Sigmoid colon (tissue), 7 donors: ENCODE measurements at places on chromosomes 3 and 15.

- no peaks in the 10 kb centered on the region for H3K36me3 ChIP-seq
- no peak overlapping the region for H3K27ac ChIP-seq
These were observed 244.2 kb downstream of the TLE3 start for GRCh38 chr15:69853544-69853951.

DNA sequence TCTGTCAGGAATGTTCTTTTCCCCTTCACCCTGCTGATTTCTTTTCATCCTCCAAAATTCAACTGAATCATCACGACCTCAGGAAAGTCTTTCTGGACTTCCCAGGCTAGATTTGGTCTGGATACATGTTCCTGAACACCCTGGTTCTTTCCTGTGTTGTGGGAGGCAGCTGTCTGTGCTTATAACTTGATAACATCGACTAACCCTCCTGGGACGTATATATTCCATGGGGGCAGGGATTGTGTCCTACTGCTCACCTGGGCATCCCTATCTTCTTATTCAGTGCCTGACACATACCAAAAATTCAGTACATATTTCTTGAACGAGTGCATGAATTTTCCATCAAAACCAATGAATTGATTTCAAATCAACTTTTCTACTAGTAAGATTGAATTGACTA lies 47.6 kb upstream of the MEF2A start:
- H3K27me3 ChIP-seq, result no peaks in the 10 kb centered on the region
- no peak overlapping the region for H3K27ac ChIP-seq
- no peaks in the 10 kb centered on the region for H3K36me3 ChIP-seq
- no peak for DNase-seq

GRCh38 chr3:73604451-73604850 lies 20.3 kb downstream of the PDZRN3 start:
- H3K4me3 ChIP-seq, result peak overlapping the region; percentile 14
- DNase-seq, result no peak
- peaks cover 33% of the 10 kb centered on the region for H3K36me3 ChIP-seq
- no peaks in the 10 kb centered on the region for H3K27me3 ChIP-seq

DNA sequence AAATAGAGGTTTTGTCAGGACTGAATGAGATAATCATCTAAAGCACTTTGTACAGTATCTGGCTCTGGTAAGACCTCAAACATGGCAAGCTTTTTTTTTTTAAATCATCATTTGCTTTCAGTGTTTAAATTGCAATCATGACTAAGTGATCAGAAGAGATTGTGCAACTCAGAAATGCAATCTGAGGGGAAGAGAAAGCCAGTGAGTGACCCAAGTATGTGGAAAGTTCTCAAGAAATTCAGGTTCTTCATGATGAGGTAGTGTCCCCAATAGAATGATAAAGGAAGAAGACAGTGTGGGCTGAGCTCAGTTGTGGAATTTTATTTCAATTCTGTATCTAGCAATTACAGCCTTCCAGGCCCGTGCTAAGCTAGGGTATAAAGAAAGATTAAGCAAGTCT lies 132.2 kb upstream of the TBC1D5 start:
- no peak overlapping the region for H3K27ac ChIP-seq
- H3K36me3 ChIP-seq, result no peaks in the 10 kb centered on the region
- no peak overlapping the region for H3K4me3 ChIP-seq
- H3K4me1 ChIP-seq, result no peaks in the 10 kb centered on the region
- no peak for DNase-seq
- H3K27me3 ChIP-seq, result no peaks in the 10 kb centered on the region

- H3K4me1 ChIP-seq, result no peaks in the 10 kb centered on the region
- peak overlapping the region; percentile 41 for H3K27ac ChIP-seq
- no peaks in the 10 kb centered on the region for H3K36me3 ChIP-seq
- peak; percentile 75 for DNase-seq
- H3K4me3 ChIP-seq, result no peak overlapping the region
These were observed 105.9 kb upstream of the HERC1 start for GRCh38 chr15:63939531-63940130.
